ENCODE measurements at places on chromosomes 3 and 15.

GRCh38 chr3:108013141-108014055 is 77.4 kb downstream of the CD47 start:
- DNase-seq = no peak

- DNase-seq = no peak
Measured at GRCh38 chr3:109923431-109923830, 586.1 kb upstream of the DPPA4 start.

GRCh38 chr3:163951397-163951987 is 1126.8 kb downstream of the SI start:
- DNase-seq = no peak

GRCh38 chr3:184820525-184820924 is 8.6 kb downstream of the VPS8 start:
- no peak for DNase-seq

DNA sequence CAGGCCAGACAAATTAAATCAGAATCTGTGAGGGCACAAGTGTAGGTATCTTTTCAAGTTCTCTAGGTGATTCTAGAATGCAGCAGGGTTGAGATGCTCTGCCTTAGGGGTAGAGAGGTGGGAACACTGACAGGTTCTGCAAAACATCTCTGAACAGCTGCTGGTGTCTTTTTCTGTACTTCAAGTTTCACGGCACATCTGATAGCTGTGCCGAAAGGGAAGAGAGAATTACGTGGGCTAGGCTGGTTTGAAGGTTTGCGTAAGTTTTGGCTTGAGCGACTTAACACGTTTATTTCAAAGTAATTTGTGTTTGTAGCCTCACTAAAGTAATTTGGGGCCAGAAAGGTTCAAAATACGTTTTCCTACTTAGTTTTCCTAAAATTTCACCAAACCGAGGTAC is 22.5 kb downstream of the PXK start:
- DNase-seq = no peak

DNA sequence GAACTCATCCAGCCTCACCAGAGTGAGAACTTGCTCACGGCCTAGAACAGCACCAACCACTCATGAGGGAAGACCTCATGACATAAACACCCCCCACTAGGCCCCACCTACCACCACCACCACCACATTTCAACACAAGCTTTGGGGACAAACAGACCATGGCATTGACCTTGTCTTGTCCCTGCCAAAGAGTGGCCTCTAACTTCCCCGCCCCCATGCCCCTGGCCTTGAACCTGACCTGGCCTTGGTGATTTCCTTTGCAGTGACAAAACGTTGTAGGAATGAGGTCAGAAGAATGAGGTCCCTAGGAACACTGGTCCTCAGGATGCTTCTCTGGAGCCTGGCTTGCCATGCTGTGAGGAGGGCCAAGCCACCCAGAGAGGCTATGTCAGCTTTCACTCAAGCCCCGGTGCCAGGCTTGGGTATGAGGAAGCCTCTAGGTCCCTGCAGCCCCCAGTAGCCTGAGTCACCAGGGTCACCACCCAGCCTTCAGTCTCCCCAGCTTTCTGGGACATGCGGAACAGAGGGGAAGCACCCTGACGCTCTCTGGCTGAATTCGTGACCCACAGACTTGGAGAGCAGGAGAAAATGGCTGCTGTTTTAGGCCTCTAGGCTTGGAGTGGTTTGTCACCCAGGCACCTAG is 57.9 kb downstream of the TPRA1 start:
- no peak for DNase-seq

GRCh38 chr3:98711426-98711825 is 51.7 kb upstream of the ST3GAL6 start:
- no peak for DNase-seq

- no peak for DNase-seq
Measured at GRCh38 chr3:139468399-139468798, 7.9 kb downstream of the RBP2 start.

GRCh38 chr15:60989696-60990095 is 239.4 kb downstream of the RORA start:
- no peak for DNase-seq

DNA sequence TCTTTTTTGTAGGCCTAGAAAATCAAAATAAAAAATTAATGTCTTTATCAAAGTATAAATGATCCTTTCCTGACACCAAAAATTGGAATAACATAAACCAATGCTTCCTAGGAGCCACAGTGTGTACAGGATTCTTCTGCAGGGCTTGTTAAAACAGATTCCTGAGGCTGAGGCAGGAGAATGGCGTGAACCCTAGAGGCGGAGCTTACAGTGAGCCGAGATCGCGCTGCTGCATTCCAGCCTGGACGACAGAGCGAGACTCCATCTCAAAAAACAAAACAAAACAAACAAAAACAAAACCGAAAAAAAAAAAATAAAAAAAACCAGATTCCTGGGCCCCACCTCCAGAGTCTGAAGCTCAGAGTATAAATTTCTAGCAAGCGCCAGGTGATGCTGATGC is 78.0 kb downstream of the PEX5L start:
- DNase-seq = no peak

DNA sequence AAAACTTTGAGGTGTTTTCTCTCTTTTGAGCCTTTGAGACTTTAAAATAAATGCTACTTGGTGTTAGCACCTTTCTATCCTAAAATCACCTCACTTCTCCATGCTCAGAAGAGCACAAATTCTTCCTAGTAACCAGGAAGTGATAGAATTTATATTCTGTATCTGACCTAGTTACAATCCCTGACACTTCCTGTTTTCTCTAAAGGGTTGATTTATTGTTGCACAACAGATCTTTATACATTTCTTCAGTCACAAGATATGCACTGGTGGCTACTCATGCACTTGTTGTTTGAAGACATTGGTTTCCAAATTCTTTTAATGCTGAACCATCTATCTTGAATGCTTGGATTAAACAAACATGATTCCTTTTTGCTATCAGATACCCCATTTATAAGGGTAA is 47.2 kb upstream of the CNTN3 start:
- DNase-seq = no peak
